Articular chondrocyte of knee joint (primary cell): ENCODE measurements at places on chromosomes 12 and 14. TPM values are rescaled to one million over a fixed set of nuclear protein-coding genes. Genes with fewer than 3 reads are reported as not detected.

Gene KRT74
- total RNA-seq: not detected in 2 replicates

Gene IFNG
- total RNA-seq: not detected in 2 replicates

Gene KRT77
- not detected in 2 replicates for total RNA-seq

Gene TOMM20L
- not detected in 2 replicates for total RNA-seq

Gene OR4K13
- not detected in 2 replicates for total RNA-seq
